ENCODE measurements at places on chromosomes 12 and 14. TPM values are rescaled to one million over a fixed set of nuclear protein-coding genes. Genes with fewer than 3 reads are reported as not detected.

Gene CLEC4D
- not detected for total RNA-seq

Gene KCNK10
- not detected for total RNA-seq

Gene PSMA3
- total RNA-seq: 700 TPM

Gene DPPA3
- not detected for total RNA-seq

Gene LBHD2
- not detected for total RNA-seq

Gene BEGAIN
- 3.8 TPM for total RNA-seq

Gene LUM
- total RNA-seq: 0.15 TPM

- no peak overlapping the region for H3K4me3 ChIP-seq
- H3K27me3 ChIP-seq: peaks cover 84% of the 10 kb centered on the region
- no peak for DNase-seq
- no peaks in the 10 kb centered on the region for H3K36me3 ChIP-seq
Measured at GRCh38 chr14:104561632-104562495, 17.7 kb upstream of the C14orf180 start.

DNA sequence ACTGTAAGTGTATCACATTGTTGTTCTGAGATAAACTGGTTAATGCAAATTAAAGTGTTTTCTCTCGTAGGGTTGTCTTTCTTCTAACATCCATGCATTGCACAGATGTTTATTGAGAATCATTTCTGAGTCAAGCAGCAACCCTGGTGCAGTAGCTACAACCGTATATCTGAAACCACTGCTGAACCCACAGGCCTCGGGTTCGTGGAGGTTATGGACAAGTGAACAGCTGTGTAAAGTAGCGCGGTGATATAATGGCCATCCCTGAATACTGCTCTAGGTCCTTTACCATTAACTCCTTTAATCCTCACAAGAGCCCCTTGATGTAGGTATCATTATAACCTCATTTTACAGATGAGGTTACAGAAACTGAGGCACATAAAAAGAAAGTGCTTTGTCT, 486.1 kb upstream of the TMEM132C start:
- no peak overlapping the region for H3K27ac ChIP-seq
- no peak for DNase-seq
- no peak overlapping the region for H3K4me3 ChIP-seq
- no peaks in the 10 kb centered on the region for H3K36me3 ChIP-seq

DNA sequence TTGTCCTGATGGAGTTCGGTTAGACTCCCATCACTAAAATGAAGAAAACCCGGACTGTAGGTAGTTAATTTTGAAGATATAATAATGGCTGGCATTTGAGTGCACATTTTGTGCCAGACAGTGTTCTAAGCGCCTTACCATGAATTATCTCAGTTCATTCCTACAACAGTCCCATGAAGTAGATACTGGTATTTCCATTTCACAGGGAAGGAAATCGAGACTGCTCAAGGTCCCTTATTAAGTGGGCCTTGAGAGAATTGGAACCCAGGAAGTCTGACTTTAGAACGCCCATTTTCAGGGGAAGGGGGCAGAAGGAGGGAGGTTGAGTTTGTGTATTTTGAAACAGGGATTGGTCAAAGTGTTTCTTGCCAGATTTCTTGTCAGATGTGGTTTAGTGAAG, 855 bp downstream of the MNAT1 start:
- peak overlapping the region; percentile 94 for H3K4me3 ChIP-seq
- peaks cover 15% of the 10 kb centered on the region for H3K4me1 ChIP-seq
- no peak overlapping the region for H3K27ac ChIP-seq

DNA sequence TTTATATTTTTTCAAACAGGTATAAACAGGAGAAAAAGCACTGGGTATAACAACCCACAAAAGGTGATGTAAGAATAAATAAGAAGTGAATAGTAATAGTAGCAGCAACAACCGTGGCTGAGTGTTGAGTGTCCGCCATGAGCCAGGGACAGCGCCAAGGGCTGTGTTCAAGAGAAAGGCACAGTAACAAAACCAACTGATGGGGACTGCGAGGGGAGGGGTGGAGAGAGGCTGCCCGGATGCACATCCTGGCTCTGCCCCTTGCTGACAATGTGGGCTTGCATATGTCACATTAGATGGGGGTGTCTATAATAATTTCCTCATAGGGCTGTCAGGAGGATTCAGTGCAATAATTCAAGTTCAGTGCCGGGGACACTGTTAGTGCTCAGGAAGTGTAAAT, 912.4 kb downstream of the VRK1 start:
- DNase-seq: no peak
- no peak overlapping the region for H3K4me3 ChIP-seq
- no peaks in the 10 kb centered on the region for H3K27me3 ChIP-seq
- H3K36me3 ChIP-seq: no peaks in the 10 kb centered on the region
- peaks cover 36% of the 10 kb centered on the region for H3K4me1 ChIP-seq

DNA sequence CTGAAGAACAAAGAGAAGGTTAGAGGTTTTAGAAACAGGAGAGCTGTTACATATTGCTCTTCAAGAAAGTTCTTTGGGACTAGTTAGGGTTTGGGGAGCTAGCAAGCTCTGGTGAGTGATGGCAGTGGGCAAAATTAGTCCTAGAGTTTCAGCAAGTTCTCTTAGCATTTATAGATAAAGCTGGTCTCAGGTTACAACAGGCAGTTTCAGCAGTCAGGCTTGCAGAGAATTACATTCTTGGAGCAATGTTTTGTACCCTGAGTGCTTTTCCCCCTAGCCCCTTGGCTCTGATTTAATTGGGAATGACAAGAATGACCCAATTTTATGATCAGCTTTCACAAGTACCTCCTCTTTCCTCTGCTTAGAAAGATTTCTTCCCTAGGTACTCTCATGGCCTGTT, 21.4 kb upstream of the EID3 start:
- H3K4me3 ChIP-seq: no peak overlapping the region
- no peaks in the 10 kb centered on the region for H3K36me3 ChIP-seq
- no peaks in the 10 kb centered on the region for H3K27me3 ChIP-seq
- peaks cover 78% of the 10 kb centered on the region for H3K4me1 ChIP-seq

- H3K27ac ChIP-seq: no peak overlapping the region
- no peaks in the 10 kb centered on the region for H3K4me1 ChIP-seq
- DNase-seq: no peak
- H3K27me3 ChIP-seq: no peaks in the 10 kb centered on the region
- no peaks in the 10 kb centered on the region for H3K36me3 ChIP-seq
Measured at GRCh38 chr12:11661491-11662089, 12.1 kb downstream of the ETV6 start.

DNA sequence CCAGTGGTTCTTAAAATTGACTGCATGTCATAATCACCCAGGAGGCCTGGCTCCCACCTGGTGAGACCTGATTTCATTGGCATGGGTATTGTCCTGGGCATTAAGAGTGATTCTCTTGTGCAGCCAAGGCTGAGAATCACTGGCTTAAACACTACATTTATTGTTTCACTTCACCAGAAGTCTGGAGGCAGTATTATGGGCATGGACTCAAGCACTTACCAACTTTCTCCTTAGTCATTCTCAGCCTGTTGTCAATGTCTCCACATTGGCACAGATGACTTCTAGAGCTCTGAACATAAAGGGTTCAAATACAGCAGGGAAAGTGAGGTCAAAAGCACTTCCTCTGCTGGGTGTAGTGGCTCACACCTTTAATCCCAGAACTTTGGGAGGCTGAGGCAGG, 25.6 kb upstream of the GCH1 start:
- no peak overlapping the region for H3K27ac ChIP-seq
- no peak for DNase-seq
- no peaks in the 10 kb centered on the region for H3K4me1 ChIP-seq
- no peaks in the 10 kb centered on the region for H3K27me3 ChIP-seq

- H3K4me3 ChIP-seq: no peak overlapping the region
- H3K4me1 ChIP-seq: peaks cover 23% of the 10 kb centered on the region
- H3K27me3 ChIP-seq: no peaks in the 10 kb centered on the region
- H3K36me3 ChIP-seq: no peaks in the 10 kb centered on the region
- no peak for DNase-seq
Measured at GRCh38 chr12:76641961-76642360, 82.4 kb upstream of the OSBPL8 start.

- no peaks in the 10 kb centered on the region for H3K36me3 ChIP-seq
- no peaks in the 10 kb centered on the region for H3K27me3 ChIP-seq
- H3K27ac ChIP-seq: no peak overlapping the region
- H3K4me1 ChIP-seq: peaks cover 10% of the 10 kb centered on the region
Measured at GRCh38 chr14:100702590-100702989, 24.1 kb upstream of the DLK1 start.

- H3K27me3 ChIP-seq: no peaks in the 10 kb centered on the region
- no peaks in the 10 kb centered on the region for H3K36me3 ChIP-seq
- H3K27ac ChIP-seq: no peak overlapping the region
- DNase-seq: no peak
Measured at GRCh38 chr12:19576506-19577280, 137.4 kb downstream of the AEBP2 start.

DNA sequence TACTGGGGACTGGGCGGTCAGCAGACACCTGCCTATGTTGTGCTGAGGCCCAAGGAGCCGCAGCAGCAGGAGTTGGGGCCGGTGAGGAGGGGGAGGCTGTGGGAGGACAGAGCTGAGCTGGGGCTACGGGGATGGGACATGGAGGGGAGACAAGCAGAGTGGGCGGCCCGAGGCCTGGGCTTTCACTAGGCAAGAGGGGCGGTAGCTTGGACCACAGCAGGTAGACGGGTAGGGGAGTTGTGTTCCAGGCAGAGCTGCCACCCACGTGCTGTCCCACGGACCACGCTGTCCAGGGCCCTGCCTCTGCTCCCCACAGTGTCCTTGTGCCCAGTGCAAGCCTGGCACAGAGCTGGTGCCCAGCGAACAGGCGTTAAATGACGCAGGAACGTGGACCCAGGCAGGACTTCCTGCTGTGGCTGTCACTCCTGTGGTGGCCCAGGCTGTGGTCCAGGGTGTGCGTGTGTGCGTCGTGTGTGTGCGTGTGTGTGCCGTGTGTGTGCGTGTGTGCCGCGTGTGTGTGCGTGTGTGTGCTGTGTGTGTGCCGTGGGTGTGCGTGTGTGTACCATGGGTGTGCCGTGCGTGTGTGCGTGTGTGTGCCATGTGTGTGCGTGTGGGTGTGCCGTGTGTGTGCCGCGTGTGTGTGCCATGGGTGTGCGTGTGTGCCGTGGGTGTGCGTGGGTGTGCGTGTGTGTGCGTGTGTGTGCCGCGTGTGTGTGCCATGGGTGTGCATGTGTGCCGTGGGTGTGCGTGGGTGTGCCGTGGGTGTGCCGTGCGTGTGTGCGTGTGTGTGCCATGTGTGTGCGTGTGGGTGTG, 6.8 kb downstream of the CEP170B start:
- peaks cover 7% of the 10 kb centered on the region for H3K4me1 ChIP-seq
- H3K36me3 ChIP-seq: peaks cover 4% of the 10 kb centered on the region
- no peak overlapping the region for H3K4me3 ChIP-seq
- no peaks in the 10 kb centered on the region for H3K27me3 ChIP-seq
- no peak overlapping the region for H3K27ac ChIP-seq

DNA sequence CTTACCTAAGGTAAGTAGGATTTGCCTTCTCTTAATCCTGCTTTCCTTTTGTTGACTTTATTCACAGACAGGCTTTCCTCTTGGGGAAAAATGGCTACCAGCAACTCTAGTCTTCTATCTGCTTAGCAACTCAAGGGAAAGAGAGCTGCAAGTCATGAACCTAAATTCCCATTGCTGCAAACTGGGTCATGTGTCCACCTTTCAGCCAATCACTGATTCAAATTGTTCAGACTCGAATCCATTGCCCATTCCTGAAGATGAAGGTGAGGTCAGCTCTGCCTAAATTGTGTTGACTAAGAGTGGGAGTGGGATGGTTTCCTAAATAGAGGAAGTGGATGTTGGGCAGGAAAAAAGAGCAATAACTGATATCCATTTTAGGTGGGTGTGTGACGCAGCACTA, 7.7 kb downstream of the FBXW8 start:
- H3K4me3 ChIP-seq: no peak overlapping the region
- H3K27ac ChIP-seq: no peak overlapping the region
- peaks cover 6% of the 10 kb centered on the region for H3K36me3 ChIP-seq
- H3K27me3 ChIP-seq: no peaks in the 10 kb centered on the region

DNA sequence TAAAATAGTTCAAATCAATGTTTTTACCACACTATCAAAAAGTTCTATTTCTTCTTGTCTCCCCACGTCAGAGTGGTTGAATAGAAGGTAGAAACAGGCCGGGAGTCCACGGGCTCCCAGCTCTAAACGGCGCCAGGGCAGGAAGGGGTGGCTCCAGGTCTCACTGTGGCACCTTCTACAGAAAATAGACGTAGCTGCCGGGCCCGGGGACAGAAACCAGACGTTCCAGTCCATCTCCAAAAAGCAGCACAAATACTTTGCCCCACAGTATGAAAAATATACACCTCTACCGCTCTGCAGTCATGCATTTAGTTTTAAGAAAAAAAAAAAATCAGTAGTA, 30.9 kb downstream of the CCNK start:
- no peak overlapping the region for H3K27ac ChIP-seq
- no peaks in the 10 kb centered on the region for H3K4me1 ChIP-seq
- no peak overlapping the region for H3K4me3 ChIP-seq
- H3K36me3 ChIP-seq: peaks cover 33% of the 10 kb centered on the region

DNA sequence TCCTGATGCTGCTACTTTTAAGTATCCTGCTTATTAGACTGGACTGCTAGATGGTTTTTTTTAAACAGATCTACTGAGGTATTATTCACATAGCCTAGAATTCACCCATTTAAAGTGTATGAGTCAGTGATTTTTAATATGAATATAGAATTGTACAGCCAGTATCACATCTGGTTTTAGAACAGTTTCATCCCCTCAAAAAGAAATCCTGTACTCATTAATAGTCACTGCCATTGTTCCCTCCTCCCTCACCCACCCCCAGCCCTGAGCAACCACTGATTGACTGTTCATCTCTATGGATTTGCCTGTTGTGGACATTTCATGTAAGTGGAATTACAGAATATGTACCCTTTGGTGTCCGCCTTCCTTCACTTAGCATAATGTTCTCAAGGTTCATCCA, 98.4 kb downstream of the PPP2R5C start:
- DNase-seq: no peak
- H3K4me3 ChIP-seq: no peak overlapping the region
- H3K36me3 ChIP-seq: peaks cover 7% of the 10 kb centered on the region

DNA sequence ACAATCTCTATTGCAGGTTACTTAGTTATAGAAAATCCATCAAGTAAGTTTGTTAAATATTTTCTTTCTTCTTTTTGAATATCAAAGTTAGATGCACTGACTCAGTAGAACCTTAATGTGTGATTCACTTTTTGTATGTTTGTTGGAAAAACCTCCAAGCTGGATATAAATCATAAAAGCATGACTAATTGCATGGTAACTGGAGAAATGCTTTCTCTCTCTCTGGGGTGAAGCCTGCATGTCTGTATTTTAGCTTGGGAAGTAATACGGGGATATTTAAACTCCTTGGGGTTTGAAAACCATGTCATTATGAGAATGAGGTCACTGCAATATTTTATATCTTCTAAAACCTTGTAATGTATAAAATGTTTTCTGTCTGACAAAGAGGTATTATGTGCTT, 58.6 kb upstream of the MYF6 start:
- H3K36me3 ChIP-seq: no peaks in the 10 kb centered on the region
- peaks cover 19% of the 10 kb centered on the region for H3K27me3 ChIP-seq
- no peak overlapping the region for H3K4me3 ChIP-seq

All from PC-3 (cell line).